ENCODE measurements at places on chromosomes 11 and 22.

DNA sequence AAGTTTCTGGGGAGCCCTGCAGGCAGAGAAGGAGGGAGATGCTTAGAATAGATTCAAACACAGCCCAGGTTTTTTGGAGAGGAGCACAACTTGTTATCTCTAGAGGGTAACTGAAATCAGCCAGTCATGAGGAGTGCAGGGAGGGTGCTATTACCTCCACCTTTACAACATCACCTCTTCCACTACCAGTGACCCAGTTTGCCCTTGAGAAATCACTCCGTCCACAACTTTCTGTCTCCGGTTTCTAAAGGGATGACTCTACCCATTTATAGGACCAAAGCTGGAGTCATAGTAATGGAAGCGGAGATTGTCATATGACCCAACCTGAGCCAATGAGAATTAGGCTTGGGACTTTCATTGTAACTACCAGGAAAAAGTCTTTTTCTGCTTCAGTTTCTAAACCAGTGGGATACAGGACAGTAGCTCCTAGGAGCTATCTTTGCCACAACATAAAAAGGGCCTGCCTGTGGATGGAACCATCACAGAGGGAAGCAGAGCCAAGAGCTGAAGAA lies 131.2 kb upstream of the SERPIND1 start:
- DNase-seq = no peak

- DNase-seq = no peak
Measured at GRCh38 chr11:8285228-8285627, 21.6 kb upstream of the LMO1 start.

DNA sequence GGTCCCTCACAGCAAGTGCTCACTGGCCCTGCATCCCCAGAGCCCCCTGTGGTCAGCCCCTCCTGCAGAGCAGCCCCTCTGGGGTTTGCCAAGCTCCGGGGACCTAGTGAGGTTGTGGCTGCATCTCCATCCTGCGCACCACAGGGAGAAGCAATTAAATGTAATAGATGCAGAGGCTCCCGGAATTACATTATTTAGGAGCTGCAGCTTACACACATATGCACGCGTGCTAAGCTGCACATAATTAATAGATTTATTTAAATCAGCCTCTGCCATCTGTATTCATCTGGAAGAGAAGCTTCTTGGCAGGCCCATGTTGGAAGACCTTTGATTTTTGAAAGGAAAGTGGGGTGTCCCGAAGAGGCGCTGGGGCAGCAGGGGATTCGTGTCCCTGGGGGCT lies 1271.5 kb downstream of the BRD1 start:
- no peak for DNase-seq

- DNase-seq = no peak
Measured at GRCh38 chr11:10490398-10491241, 35.6 kb downstream of the AMPD3 start.

GRCh38 chr11:82462608-82463242 lies 270.9 kb downstream of the FAM181B start:
- DNase-seq = no peak

DNA sequence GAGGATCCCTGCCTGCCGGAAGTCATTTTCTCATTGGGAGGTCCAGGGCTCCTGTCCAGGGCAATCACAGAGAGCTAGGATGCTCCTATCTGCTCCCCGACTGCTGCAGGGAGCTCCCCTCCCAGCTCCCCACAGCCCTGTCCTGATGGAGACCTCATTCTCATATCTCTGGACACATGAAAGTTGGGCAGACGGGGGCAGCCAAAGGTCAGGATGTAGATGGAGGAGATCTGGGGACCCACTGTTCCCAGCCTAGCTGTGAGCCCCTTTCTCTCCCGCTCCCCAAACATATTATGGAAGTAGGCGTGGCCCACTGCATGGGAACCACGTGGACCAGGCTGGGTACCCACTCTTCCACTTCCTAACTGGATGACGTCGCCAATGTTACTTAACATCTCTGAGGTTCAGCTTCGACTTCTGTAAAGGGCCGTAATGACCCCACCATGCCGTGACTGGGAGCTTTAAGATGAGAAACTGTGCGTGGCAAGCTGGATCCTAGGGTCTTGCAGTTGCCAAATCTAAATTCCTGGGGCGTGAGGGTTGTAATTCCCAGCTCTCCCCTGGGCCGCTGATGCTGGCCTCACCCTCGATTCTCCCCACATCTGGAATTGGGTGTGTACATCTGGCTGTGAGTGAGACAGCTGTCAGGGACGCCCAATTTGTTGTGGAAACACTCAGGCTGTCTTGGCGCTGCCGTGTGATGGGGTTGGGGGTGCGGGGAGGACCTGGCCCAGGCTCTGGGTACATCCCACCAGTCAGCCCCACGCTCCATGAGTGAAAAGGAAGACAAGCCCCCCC lies 1.8 kb downstream of the CDC42EP2 start:
- DNase-seq = no peak

GRCh38 chr11:8459711-8460399 lies 134.2 kb downstream of the STK33 start:
- no peak for DNase-seq

Measured in activated T-helper 2 cell treated with anti-CD3 and anti-CD28 coated beads, Interferon-gamma antibody, Interleukin-2, Interleukin-4, amounts not matched to agents 10 μg/mL and 5 μg/mL and 100 μg/mL, durations not matched to agents 14 hours and 24 hours and 36 hours (primary cell).